Substantia nigra (tissue), 51 donors: ENCODE measurements at places on chromosomes 12 and 14.

GRCh38 chr14:74324931-74325361, 22.2 kb upstream of the ABCD4 start:
- no peak for DNase-seq

- DNase-seq: no peak
Measured at GRCh38 chr12:27667540-27667939, 28.7 kb upstream of the REP15 start.

GRCh38 chr12:47396902-47397663, 308.7 kb downstream of the RPAP3 start:
- no peak for DNase-seq

GRCh38 chr14:103819503-103820307, 27.7 kb downstream of the PPP1R13B start:
- DNase-seq: no peak

DNA sequence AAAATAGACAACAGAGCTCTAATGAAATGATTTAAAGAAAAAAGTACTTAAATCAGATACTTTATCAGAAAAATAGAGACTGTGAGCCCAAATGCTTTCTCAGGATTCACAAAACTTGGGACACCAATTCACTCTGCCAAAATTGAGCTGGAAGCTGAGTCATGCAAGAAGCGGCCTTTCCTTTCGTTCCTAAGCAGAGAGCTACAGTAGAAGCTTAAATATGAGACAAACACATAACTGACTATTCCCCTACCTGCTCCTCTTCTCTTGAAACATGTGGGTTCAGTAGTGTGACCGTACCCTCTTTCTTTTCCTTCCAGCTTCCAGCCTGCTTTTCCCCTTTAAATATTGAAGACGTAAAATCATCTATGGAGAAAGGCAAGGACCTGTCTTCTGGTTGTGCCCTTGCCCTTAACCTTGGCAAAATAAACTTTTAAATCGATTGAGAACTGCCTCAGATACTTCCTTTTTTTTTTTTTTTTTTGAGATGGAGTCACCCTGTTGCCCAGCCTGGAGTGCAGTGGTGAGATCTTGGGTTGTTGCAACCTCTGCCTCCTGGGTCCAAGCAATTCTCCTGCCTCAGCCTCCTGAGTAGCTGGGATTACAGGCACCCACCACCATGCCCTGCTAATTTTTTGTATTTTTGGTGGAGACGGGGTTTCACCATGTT, 4.4 kb upstream of the SDS start:
- DNase-seq: no peak

DNA sequence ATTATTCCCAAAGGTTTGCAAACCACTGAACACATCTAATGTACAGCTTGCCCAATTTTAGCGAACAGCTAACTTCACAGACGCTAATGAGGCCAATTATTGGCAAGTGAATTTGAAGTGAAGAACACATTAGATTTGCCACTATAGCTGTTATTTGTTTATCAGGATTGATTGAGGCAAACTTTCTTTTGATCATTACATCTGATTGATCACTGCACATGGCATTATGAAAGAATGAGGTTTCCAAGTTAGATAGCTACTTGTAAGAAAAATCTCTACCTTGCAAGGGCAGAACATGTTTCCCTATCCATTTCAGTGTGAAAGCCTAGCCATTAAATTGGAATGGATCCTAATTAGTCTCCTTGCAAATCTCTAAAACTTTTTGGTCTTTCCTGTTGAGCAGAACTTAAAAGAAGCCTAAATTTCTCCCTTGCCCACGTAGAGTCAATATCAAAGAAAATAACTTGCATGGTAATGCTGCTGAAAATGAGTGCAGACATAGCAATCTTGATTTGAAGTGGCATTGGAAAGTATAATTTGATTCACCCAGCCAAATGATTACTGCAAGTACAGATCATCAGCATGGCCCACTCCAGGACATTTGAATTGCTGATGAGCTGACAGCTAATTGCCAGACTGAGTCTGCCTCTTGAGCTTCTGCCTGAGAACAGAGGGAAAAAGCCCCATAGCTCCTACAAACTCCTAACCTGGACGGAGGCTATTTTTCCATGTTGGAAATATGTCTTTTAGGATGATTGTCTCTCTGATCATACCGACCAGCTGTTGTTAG, 98.6 kb downstream of the TPH2 start:
- DNase-seq: no peak

GRCh38 chr14:102891556-102891955, 30.9 kb upstream of the AMN start:
- no peak for DNase-seq

DNA sequence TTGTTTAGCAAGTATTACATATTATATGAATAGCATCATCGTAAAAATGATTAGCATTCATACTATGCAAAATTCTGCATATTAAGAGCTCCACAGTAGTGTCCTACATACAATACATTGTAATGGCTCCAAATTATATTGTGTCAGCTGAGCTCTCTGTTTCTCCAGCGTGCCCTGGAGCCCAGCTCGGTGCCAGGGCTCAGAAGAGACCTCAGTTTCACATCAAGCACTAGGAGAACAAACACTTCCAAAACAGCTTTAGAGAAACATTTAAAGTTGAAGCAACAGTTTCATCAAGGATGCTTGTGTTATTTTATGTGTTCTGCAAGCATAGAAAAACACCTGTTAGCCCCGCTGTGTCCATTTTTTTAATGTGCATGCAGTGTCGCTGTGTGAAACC, 456.9 kb downstream of the EGLN3 start:
- no peak for DNase-seq

DNA sequence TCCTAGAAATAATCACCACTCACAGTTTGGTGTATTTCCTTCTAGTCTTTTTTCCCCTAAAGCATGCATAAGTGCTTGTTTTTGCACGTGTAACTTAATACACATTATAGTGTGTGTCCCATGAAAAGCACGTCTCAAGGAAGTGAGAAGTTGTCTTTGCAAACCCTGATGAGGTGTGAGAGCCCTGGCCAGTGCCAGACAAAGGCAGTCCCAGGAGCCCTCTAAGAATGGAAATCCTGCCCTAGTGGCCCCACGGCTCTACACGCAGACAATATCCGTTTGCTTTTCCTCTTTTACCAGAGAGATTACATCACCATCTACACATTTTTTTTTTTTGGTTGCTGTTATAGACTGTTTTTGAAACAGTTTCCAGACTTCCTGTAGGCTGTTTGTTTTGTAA, 85.5 kb upstream of the FZD10 start:
- DNase-seq: no peak

GRCh38 chr12:15356951-15357364, 34.6 kb downstream of the PTPRO start:
- no peak for DNase-seq

DNA sequence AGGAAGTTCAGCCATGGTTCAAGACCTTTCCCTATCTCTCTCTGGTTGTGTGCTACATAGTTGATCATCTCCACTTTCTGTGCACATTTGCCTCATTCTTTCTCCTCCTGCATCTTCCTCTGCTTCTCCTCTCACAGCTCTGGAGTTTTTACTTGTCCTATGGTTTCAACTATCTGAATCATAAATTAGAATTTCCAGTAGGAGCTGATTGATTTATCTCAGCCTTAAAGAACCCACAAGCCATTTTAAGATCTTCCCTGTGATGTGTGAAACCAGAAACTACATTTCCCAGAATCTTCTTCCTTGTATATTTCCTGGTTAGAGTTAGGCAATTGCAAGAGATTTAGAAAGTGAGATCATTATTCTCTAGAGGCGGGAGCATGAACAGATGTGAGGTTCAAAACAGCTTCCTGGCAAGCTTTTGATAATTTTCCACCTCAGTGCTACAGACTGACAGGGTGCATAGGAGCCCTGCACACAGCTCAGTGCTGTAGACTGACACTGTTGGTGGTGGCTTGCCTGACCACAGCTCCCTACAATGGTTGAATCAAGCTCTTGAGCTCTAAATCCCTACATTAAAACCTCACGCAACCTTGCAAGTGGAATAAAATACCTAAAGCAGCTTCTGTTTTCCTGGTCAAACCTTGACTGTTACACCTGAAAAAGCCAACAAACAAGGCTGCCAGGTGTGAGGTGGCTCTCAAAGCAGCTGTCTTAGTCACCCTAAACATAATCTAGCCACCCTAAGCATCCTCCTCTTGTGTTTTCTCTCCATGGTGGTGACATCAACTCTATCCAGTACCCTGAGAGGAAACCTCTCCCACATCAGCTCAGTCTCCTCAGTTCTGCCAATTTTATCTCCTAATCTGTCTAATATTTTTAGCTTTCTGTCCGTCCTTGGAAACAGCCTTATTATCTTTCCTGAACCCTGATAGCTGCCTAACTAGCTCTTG, 21.5 kb upstream of the IFNG start:
- no peak for DNase-seq

DNA sequence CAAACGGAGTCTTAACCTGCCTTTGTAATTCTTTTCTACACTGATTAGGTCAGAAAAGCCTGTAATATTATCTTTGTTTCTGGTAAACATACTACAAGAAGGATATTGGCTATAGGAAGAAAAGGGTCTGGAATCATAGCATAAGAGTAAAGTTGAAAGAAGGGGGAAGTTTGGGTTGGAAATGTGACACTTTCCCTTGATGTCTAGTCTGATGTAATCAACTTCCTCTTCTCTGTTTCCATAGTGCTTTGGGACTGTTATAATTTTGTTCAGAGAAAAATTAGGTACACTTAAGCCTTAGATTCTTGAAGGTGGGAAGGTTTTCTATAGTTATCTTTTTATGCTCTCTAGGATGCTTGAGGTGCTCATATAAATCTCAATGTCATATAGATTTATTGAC, 322.2 kb downstream of the AEBP2 start:
- DNase-seq: no peak

DNA sequence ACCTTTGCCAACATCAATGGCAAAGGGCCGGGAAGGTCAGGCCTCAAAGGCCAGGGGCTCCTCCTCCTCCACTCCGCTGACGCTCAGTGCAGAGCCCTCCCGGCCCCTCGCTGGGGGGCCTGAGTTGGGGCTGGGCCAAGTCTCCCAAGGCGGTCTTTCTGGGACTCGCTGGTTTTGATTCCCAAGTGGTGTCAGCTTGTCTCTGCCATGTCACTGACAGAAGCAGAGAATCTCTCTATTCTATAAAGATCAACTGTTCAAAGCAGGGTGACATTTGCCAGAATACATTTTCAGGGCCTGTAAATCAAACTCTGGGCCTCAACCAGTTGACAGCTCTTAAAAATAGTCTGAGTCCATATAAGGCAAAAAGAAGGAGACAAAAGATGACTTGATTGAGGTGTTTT, 75.9 kb downstream of the CCDC88C start:
- no peak for DNase-seq
